ENCODE measurements at places on chromosomes 1 and 21.

DNA sequence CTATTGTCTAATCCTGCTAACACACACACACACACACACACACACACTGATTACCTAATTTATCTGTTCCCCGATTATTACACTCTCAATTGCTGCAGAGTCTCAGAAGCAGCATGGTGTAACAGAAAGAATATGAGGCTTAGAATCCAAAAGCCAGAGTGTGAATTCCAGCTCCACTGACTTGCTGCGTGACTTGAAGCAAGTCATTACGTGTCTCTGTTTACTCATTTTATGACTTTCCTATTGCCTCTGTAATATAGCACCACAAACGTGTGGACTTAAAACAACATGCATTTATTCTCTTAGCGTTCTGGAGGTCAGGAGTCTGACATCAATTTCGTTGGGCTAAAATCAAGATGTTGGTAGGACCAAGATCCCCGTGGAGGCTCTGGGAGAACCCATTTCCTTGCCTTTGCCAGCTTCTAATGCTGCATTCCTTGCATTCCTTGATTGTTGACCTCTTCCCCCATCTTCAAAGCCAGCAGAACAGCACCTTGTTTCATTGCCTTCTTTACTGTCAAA lies 55.9 kb upstream of the ATP5PO start:
- DNase-seq, result peak; percentile 59

- DNase-seq, result no peak
Measured at GRCh38 chr21:43020771-43021170, 46.4 kb downstream of the PKNOX1 start.

DNA sequence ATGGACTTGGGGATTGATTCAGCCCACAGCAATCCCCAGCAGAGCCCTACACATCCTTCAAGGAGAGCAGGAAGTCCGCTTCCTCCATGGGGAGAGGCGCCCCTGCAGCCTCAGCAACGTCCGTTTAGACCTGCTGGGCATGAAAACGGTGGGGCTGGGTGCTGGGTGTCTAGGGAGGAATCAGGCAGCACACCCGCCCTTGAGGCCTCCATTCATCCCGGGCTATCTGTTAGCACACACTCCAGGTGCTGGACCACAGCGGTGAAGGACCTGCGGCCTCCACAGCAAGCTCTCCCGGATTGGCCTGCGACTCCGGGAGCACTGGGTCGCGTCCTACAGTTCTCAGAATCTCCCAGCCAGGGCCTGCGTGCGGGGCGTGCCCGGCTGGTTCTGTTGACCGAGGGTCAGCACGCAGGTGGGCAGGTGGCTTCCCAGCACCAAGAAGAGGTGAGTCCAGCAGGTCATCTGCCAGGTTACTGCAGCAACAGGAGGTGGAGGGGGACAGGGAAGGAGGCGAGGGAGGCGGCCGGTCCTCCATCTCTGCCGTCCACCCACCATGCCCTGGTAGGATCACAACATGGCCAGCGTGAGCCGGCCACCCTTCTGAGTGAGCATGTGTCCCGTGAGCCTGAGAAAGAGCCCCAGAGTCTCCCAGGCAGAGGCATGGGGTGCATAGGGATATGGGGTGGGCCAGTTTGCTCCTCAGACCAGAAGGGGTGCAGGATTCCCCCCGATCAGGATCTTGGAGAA lies 96.6 kb downstream of the RIPK4 start:
- no peak for DNase-seq

DNA sequence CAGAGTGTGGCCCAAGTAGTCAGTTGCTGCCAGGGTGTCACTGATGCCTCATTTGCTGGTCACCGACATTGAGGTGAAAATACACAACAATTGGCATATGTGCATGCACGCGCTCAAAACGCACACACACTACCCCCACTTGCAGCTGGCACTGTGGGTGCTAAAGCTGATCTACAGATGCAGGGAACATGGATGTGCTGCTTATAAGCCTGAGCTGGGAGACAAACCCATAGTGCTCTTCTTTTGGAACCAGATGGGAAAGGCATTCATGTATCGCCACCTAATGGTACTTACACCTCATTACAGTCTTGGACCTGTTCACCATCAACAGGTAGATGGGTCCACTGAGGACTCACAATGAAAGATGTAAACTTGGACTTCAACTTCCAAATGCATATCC lies 70.3 kb upstream of the CAMK1G start:
- peak; percentile 23 for DNase-seq

GRCh38 chr21:25304611-25305010 lies 302.7 kb downstream of the MRPL39 start:
- no peak for DNase-seq

Measured in HS-5 (cell line).